HEK293T (cell line): ENCODE measurements at places on chromosomes 12 and 14.

- DNase-seq, result no peak
Observed at GRCh38 chr14:64035143-64035542, 182.3 kb downstream of the SYNE2 start.

DNA sequence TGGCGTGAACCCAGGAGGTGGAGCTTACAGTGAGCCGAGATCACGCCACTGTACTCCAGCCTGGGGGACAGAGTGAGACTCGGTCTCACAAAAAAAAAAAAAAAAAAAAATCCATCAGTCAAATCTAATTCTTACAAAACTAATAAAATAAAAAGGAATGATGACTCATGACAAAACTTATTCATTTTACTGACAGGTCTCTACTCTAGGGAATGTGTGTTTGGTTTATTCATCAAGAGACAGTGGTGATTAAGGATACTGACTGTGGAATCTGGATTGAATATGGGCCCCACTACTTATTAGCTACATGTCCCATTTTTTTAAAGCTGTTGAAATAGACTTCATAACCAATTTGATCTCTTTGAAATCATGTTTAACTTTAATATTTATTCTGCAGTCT is 29.3 kb upstream of the GAS2L3 start:
- no peak for DNase-seq

DNA sequence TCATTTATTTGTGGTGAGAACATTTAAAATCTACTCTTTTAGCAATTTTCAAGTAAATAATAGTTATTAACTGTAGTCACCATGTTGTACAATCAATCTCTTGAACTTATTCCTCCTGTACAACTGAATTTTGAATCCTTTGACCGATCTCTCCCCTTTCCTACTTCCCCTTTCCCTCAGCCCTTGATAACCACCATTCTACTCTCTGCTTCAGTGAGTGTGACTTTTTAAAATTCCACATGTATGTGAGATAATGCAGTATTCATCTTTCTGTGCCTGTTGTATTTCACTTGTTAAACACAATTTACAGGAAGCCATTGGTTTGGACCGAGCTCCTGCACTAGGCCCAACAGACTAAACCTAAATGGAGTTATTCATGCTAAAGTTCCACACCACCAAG is 458.9 kb upstream of the PDE3A start:
- DNase-seq, result no peak

GRCh38 chr14:93030761-93031160 is 85.0 kb downstream of the ITPK1 start:
- no peak for DNase-seq

- no peak for DNase-seq
Observed at GRCh38 chr14:55128386-55129085, 516 bp upstream of the LGALS3 start.

DNA sequence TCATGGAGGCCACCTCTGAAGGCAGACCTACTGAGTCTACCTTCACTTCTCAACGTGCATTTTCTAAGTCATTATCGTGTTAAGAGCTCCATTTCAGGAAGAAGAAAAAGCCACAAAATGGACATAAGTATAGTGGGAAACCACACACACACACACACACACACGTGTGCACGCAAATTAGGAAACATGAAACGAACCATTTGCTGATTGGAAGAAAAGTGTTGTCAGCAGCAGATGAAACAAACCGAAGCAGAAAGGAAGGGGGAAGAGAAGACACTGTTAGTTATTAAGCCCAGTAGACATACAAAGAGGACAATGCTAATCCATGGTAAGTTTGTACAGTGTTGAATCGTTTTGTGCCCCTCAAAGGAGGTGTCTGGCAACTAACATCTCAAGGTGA is 9.9 kb upstream of the VPS33A start:
- DNase-seq, result no peak

DNA sequence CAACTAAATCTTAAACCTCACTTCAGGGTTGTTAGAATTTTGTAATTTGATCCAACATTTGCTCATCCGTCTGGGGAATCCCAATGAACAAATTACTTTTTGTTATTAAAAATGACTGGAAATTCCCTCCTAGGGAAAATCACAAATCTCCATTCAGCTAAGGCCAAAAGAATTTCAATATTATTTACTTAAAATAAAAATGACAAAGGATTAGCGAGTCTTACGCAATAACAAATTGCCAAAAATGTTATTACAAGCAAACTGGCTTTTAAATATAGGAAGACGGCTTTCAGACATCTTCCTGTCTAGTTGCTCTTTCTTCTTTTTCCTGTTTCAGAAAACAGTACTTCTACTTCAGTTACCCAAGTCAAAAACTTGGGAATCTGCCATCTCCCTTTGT is 92.4 kb upstream of the TSPAN8 start:
- no peak for DNase-seq

GRCh38 chr14:95993768-95994592 is 45.2 kb upstream of the C14orf132 start:
- DNase-seq, result peak; percentile 52

DNA sequence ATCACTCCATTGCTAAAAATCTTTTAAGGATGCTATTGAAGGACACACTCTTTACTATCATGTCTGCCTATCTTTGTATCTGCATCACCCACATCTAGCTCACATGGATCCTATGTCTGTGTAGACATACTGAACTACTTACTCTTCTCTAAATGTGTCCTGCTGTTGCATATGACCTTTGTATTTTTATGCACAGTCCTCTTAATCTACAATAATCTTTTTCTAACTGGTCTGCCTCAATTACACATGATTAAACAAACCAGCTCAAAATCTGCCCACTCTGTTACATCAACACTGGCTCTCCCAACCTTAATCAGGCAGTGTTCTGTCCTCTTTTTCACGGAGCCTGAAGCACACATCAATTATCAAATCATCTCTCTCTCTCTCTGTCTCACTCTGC is 316.3 kb upstream of the MGAT4C start:
- no peak for DNase-seq

- DNase-seq, result no peak
Observed at GRCh38 chr14:95003099-95003960, 154.0 kb downstream of the DICER1 start.
